ENCODE measurements at places on chromosomes 3 and 15.

GRCh38 chr3:111745786-111746185 lies 113.3 kb upstream of the PHLDB2 start:
- no peak for DNase-seq

DNA sequence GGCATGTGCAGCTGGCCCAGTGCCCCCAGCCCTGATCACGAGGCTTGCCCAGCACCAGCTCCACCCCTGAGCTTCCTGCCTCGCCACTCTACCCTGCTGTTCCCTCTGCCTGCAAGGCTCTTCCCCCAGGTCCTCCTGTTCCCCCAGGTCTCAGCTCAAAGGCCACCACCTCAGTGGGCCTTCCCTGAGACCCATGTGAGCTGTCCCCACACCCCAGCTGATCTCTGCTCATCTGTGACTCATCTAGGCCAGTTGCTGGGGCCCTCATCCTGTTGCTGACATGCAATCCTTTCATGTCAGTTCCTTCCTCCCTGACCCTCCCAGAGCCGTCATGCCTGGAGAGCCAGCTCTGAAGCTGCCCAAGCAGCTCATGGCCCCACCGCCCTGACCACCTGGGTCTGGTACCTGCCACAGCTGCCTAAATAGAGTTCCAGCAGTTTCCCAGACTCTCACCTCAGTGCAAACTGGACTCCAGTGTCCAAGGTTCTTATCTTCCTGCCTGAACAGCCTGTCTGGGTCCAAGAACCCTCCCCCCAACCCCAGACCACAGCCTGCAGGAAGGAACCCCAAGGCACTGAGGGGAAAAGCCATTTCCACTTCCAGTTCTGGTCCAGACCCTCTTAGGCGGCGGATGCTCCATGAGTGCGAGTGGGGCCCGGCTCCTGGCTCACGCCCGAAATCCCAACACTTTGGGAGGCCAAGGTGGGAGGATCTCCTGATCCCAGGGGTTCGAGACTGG lies 116.6 kb upstream of the IQSEC1 start:
- DNase-seq, result no peak

- no peak for DNase-seq
These were observed 583 bp upstream of the RBSN start for GRCh38 chr3:15099364-15100098.

DNA sequence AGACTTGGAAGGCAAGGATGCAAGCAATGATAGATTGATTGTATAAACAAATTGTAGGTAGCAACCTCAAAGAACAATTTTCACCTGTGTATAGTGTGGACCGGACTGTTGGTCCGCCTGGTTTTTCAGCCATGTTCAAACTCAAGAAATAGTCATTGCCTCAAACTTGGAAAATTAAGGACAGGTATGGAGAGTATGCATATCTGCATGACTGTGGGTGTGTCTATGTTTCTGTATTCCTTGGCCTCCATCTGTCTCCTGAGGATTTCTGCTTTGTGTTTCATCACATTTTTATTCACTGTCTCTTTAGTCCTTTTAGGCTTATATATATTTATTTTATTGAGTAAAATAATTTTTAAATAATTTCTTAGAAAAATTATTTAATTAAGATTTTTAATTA lies 53.9 kb upstream of the RASA2 start:
- DNase-seq, result no peak

GRCh38 chr3:136437043-136437442 lies 186.9 kb downstream of the PCCB start:
- DNase-seq, result no peak

DNA sequence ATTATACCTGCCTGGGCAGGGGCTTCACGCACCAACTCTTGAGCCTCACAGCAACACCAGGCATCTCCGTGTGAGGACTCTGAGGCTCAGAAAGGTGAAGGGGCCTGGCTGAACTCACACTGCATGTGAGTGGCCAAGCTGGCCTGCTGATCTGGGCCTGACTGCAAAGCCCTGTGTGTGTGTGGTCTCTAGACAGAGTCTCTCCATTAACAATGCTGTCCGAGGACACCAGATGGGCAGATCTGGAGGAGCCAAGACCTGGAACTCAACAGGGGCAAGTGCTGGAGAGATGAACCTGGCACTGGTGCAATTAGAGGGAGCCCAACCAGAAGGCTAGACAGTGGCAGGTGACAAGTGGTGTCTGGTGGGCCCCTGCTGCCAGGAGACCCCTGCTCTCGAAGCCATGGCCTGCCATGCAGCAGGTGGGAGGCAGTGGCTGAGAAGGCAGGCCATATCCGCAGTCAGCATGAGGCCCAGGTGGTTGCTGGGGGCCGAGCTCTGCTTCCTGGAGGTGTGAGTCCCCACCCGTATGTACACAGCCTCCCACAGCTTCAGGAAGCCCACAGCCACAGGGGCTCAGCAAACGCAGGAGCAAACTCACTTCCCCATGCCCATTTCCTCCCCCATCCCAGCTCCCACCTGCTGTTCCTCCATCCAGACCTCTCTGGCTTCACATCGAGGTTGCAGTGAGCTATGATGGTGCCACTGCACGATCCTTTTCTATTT lies 39.0 kb downstream of the CYP11A1 start:
- no peak for DNase-seq
